ENCODE measurements at places on chromosomes 1 and 21. TPM values are rescaled to one million over a fixed set of nuclear protein-coding genes. Genes with fewer than 3 reads are reported as not detected.

DNA sequence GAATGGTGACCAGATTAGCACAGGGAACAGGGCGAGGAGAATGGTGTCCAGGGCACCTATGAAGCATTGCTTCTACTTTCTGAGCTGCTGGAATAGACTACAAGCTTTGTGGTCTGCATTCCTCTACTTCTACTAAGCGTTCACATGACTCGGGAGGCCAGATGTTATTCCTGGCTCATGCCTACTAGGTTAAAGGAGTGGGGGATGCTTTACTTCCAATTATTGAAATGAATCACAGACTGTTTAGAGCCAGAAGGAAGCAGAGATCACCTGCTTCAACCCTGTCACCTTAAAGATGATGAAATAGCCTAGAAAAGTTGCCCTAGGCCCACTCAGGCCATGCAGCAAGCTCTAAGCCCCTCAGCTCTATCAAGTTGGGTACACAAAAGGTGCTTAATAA, 633.5 kb downstream of the KIF26B start:
- no peaks in the 10 kb centered on the region for H3K36me3 ChIP-seq
- no peak overlapping the region for H3K4me3 ChIP-seq
- no peaks in the 10 kb centered on the region for H3K4me1 ChIP-seq

DNA sequence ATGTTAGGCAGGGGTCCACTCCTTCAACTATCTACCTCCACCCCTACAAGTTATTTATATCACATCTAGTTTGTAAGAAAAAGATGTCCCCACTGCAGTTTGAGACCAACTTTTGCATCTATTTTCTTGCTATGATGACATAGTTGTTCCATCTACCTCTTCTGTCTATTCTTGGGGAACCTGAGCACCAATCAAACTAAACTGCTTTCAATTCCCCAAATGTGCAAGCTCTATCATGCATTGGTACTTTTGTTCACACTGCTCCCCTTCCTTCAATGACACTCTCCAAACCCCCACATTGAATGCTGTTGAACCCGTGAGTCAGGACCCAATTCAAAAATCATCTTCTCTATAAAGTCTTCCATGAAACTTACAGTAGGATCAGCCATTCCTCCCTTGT, 16.0 kb upstream of the FRRS1 start:
- no peak for DNase-seq
- H3K27ac ChIP-seq, result no peak overlapping the region
- H3K4me1 ChIP-seq, result no peaks in the 10 kb centered on the region
- H3K27me3 ChIP-seq, result no peaks in the 10 kb centered on the region
- H3K36me3 ChIP-seq, result no peaks in the 10 kb centered on the region

The SPRR2G gene
- not detected for total RNA-seq

The TLR5 gene
- total RNA-seq, result 31.3 TPM

The GCLM gene
- 14.7 TPM for total RNA-seq
